NCI-H226 (cell line): ENCODE measurements at places on chromosomes 13 and 19.

GRCh38 chr13:30113983-30114570, 193.3 kb downstream of the KATNAL1 start:
- DNase-seq = no peak

GRCh38 chr13:101627556-101627943, 175.1 kb downstream of the ITGBL1 start:
- DNase-seq = no peak

DNA sequence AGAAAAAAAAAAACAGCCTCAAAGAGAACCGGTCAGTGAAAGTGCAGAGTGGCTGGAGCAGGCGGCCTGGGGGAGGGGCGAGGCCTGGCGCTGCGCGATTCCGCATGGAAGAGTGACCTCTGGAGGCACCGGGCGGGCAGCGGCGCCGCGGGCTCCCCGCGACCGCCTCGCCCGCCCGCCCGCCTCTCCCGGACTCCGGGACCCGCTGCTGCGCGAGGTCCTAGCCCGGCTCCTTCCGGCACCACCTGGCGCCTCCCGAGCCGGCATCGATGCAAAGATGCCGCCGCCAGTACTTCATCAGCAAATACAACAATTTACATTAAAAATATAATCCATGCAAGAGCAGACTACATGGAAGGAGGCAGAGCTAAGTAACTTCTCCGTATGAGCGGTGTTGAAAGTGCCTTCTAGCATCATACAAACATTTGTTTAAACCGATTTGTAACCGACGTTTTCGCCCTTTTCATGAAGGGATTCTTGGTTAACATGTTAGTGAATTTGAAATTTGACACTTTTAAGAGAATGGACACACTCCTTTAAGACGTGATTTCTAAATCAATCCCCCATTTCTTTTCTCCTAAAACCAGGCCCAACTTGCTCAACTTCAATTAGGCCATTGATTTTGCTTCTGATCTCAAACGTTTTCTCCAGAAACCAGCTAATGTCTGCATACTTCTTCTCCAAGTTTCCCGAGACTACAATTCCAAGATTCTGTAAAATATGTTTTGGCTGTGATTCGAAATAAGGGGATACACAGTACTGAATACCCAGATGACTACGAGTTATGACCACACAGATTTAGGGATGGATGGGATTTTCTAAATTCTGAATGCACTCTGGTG, 2.1 kb downstream of the EFNB2 start:
- DNase-seq = peak; percentile 70

DNA sequence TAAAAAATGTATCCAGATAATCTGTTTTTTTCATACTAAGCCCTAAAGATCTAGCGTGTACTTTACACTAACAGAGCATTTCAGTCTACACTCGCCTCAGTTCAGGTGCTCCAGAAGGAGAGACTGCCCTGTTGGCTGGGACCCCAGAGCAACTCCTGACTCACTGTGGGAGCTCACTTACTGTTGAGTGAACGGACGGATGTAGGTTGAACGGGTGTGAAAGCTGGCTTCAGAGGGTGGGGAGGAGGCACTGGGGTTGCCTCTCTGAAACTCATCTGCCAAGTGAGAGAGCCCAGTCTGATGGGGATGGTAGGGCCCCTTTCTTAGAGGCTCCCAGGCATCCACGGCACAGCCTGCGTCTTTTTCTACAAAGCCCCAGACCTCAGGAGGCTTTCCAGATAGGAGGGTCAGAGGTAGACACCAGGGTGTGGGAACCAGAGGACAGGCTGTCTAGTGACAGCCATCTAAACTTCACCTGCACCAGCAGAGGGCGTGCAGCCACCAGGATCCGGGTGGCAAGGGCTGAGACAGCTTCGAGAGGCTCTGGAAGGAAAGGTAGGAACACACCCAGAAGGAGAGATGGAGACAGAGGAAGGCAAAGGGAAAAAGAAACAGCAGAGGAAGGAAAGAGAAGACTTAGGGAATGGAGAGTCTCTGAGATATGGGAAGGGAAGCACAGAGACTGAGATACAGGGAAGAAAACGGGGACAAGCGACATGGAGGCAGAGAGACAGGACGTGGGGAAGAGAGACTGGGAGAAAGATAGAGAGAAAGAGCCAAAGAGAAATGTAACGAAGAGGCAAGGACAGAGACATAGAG, 3.7 kb downstream of the KASH5 start:
- peak; percentile 47 for DNase-seq

GRCh38 chr13:23558675-23559536, 11.3 kb upstream of the TNFRSF19 start:
- peak; percentile 67 for DNase-seq

DNA sequence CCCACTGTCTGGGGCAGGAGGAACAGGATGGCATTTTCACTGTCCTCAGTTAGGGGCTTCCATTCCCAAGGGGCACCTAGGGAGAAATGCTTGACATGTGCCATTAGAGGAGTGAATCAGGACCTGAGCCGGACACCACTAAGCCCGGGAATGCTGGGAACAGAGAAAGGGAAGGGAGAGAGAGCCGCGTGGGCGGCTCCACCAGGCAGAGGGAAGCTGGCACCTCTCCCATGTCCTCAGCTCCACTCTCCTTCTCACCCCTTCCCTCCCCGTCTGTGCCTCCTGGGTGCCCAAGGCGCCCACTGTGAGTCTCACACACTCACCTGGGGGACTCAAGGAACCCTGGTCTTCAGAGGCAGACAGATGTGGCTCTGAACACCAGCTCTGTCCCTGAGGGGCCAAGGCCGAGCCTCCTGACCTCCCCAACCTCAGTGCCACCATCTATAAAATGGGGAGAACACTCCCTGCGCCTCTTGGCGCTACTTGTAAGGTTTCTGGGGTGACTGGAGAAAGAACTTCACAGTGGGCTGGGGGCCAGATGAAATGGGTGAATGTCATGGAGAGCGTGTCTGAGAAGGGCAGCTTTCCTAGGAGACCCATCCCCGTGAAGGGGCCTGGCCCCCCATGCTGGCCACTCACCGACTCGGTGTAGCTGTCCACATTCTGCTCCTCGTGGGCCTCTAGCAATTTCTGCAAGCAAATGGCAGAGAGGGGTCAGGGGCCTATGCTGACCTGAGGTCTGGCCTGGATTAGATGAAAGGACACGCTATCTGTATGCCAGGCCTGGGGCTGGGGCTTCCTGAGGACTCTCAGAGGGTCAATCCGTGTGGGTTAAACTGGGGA, 5.3 kb upstream of the KPTN start:
- DNase-seq = peak; percentile 1

DNA sequence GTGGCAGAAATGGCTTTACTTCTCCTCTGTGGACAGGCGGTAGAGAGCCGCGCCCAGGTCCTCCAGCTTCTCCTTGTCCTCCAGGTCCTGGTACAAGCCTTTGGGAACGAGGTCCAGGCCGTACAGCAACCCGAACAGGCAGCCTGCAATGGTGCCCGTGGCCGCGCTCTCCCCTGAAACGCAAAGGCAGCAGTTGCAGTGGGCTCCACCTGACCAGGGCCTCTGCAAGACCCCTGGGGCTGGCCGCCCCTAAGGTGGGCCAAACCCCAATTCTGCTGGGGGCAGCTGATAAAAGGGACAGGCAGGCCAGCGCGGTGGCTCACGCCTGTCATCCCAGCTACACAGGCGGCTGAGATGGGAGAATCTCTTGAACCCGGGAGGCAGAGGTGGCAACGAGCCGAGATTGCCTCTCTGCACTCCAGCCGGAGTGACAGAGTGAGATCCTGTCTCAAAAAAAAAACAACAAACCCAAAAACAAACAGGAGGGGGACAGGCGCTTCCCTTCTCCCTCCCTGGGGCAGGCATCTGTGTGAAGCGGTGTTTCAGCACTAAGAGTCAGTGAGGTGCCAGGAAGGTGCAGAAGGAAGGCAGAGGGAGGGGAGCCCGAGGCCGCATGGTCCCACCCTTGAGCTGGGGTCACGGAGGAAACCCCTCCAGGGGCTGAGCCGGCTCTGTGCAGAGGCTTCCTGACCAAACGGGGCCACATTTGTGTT, 30.3 kb downstream of the ADPRHL1 start:
- DNase-seq = no peak

GRCh38 chr19:49937750-49938381, 8.6 kb upstream of the NUP62 start:
- peak; percentile 32 for DNase-seq

- no peak for DNase-seq
These were observed at the start of gene RINL for GRCh38 chr19:38877781-38878574. Gene RINL, minus strand, starts transcription at chr19:38878275. Its CDS starts 1,533 bp downstream, at chr19:38876742.

DNA sequence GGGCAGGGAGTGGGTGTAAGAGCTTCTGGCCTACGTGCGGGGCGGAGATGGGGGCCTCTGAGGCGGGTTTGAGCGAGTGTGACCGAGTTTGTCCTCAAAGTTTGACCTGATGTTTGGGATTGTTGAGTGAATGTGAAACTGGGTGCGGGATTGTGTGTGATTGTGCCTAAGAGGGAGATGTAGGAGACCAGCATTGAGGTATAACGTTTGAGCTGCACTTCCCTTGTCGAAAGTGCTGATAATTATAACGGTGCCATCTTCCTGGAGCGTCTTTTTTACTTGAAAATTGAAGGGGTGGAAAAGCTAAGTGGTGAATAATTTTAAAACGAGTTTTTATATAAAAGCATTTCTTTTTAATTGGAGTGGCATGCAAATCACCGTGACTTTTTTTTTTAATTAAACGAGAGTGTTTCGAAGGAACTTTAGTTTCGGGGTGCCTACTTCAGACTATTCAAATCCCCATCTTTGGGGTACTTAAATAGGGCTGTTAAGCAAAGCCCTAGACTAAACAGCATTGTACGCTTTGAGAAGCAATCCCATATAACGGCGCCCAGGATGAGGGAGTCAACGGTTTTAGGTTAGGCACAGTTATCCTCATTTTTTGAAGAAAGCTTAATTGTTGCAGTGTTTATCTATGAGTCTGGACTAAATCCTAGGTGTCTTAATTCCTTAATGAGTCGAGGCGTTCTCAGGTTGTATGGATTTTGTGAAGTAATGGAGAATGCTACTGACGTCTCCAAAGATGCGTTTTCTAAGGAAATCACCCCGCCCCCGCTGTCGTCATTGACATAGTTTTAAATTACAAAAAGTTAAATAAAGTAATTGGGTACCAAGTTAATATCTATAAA, 594 bp downstream of the ZNF146 start:
- DNase-seq = no peak

- DNase-seq = no peak
These were observed 118.2 kb upstream of the EDNRB start for GRCh38 chr13:78036841-78037240.

GRCh38 chr13:88395804-88396203, 724.6 kb downstream of the SLITRK5 start:
- DNase-seq = no peak

- no peak for DNase-seq
These were observed 2.9 kb upstream of the CSNK1G2 start for GRCh38 chr19:1938071-1938470.

DNA sequence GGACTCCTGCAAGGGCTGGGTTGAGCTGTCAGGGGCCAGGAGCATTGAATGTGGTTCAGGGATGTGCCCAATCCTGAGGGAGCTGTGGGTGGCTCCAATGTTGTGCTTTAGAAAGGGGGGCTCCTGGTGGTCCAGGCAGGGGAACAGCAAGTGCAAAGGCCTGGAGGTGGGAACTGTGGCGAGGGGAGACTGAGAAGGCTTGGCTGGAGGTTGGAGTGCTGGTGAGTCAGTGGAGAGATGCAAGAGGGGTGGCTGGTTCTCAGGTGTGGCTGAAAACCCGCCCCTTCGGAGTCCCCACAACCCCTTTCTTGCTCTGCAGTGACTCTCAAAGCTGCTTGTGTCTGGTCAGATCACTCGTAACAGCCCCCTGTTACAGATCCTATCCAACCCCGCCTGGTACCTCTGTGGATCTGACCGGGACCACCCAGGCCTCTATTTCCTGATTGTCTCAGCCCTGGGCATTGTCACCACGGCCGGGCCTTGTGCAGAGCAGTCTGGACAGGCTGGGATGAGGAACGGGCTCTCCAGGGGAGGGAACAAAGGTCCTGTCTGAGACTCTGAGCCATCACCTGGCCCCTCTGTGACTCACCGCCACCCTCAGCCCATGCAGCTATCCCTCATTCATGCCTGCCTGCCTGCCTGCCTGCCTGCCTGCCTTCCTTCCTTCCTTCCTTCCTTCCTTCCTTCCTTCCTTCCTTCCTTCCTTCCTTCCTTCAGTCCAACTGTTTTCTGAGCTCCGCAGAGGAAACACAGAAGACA, 1.4 kb upstream of the KCNN1 start:
- no peak for DNase-seq

DNA sequence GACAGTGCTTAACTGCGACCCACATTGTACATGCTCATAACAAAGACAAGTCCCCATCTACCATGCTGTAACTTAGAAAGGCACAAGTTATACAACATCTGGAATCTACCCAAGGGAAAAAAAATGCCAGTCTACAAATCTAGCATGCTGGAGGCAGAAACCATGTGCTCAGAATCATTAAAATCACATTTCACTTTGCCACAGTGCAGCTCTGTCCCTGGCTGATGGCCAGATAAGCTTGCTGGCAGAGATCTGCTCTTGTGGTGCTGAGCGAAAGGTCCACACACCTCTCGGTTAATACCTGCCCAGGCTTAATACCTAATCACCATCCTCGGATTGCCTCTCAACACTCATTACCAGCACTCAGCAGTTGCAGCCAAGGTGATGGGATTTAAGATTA, 74.1 kb upstream of the UQCRFS1 start:
- DNase-seq = no peak

- no peak for DNase-seq
These were observed 52.0 kb downstream of the KLF2 start for GRCh38 chr19:16376649-16377048.

- no peak for DNase-seq
These were observed 29.0 kb upstream of the CEACAM21 start for GRCh38 chr19:41546961-41547360.

GRCh38 chr13:106161146-106161545, 374.3 kb downstream of the EFNB2 start:
- DNase-seq = no peak

DNA sequence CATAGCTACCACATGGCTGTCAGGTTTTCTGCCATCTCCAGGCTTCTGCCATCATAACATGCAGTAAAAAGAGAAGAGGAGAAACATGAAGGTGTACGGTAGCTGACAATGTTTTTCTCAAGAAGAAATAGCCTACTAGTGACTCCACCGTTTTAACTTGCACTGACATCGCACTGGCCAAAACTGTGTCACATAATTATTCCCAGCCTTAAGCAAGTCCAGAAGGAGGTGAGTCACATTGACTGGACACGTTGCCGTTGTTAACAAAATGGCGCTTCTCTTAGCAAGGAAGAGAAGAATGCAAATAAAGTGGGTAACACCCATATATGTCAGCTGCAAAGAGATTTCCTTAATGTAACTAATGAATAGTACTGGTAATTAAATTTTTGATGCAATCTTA, 810.4 kb upstream of the SLC10A2 start:
- no peak for DNase-seq

DNA sequence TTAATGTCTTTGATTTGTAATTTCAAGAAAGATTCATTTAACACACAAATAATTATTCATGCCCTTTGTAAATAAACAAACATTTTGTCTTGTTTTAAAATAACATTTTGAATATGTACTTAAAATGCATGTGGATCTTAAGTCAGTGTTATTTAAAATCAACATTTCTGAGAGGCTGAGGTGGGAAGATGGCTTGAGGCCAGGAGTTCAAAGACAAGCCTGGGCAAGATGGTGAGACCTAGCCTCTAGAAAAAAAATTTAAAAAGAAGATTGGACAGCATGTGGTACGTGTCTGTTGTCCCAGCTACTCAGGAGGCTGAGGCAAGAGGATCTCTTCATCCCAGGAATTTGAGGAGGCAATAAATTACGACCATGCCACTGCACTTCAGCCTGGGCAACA, 1268.2 kb downstream of the SLITRK1 start:
- DNase-seq = no peak

GRCh38 chr13:106329941-106330340, 205.5 kb downstream of the EFNB2 start:
- DNase-seq = no peak

- no peak for DNase-seq
These were observed 74.2 kb downstream of the IRS2 start for GRCh38 chr13:109712124-109712722.
